ENCODE measurements at places on chromosomes 11 and 22.

- no peak for DNase-seq
Measured at GRCh38 chr22:36589856-36590255, 60.9 kb upstream of the EIF3D start.

GRCh38 chr22:23235425-23235824 is 55.1 kb downstream of the BCR start:
- DNase-seq, result no peak

DNA sequence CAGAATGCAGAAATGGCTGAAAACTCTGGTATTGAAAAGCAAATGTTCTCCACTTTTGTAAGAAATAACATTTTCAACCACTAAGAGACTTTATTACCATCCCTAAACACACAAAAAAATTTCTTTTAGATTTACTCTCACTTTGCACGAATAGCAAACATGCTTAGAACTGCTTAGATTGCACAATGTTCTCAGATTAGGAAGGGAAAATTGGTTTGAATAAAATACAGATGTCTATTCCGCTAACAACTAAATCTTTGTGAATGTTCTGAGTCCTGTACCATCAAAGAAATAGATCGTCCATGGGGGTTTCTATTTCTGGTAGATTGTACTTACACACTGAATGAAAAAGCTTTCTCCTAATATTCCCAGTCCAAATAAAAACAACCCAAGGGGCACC is 40.1 kb downstream of the BDNF start:
- no peak for DNase-seq

- DNase-seq, result no peak
Measured at GRCh38 chr11:64121663-64122410, 44.1 kb downstream of the MACROD1 start.

GRCh38 chr11:24496386-24496735 is 492 bp upstream of the LUZP2 start:
- DNase-seq, result peak; percentile 15

- no peak for DNase-seq
Measured at GRCh38 chr11:24793479-24793878, 296.6 kb downstream of the LUZP2 start.

DNA sequence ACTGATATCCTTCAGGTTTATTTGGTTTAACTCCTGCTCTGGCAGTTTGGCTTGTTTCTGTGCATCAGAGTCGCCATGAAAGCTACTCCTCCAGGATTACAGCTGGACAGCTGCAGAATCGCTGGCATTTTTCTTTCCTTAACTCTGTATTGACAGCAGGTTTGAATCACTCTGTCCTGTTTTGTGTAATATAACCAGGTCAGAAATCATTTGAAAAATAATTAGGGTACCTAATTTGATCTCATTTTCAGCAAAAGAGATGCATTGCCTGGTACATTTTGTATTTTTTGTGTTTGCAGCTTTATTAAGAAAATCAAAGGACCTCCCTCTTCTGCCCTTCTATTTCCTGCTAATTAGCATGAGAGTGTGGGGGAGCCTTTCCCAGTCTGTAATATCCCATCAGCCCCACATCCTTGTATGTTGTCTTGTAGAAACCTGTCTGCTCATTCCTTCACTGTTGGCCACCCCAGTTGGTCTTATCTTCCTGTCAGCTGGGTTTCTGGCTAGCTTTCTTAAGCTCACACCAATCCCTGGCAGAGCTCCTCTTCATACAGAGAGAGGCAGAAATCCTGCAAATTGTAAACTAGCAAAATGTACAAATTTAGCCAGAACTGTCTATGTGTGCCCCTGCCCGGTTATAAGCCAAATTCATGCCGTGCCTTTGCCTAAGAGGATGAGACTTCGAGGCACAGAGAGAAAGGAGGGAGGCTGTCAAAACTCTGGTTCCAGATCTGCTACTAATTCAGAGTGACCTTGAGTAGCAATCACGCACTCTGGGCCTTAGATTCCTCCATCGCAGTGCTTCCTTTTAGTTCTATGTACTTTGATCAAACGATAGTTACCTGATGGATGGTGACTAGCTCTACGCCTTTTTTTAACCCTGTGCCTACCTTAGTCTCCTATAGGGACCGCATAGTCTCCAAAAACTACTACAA is 200.6 kb downstream of the NAV2 start:
- DNase-seq, result no peak

DNA sequence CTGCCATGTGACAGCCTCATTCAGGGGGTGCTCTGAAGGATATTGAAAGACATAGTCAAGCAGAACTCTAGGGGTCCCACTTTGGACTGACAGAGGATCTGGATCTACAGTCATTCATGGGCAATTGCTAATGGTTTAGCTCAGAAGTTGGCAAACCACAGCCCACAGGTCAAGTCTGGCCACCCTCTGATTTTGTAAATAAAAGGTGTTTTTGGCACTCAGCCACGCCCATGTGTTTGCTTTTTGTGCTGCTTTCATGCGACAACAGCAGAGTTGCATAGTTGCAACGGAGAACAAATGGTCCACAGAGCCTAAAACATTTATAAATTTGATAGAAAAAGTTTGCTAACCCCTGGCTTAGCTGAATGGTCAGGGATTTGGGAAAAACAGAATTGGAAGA is 41.7 kb downstream of the RPS6KA4 start:
- DNase-seq, result no peak

DNA sequence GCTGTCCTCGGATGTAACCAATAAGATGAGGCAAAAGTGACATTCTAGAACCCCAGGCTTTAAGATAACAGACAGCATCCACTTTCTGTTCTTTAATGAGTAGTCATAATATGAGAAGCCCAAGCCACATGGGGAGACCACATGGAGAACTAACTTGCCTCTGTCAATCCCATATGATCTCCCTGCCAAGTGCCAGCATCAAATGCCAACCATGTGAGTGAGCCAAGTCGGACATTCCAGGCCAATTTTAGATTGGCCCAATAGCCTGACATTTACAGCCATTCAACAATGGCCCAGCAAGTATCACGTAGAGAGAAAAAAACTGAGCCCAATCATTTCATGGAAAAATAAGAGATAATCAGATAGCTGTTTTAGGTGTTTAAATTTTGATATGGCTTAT is 2048.3 kb upstream of the RAG2 start:
- peak; percentile 1 for DNase-seq

GRCh38 chr22:21078916-21079315 is 33.2 kb downstream of the LRRC74B start:
- DNase-seq, result no peak

All from muscle of arm (tissue), 14 donors.